Fibroblast of gingiva (primary cell): ENCODE measurements at places on chromosomes 12 and 14.

DNA sequence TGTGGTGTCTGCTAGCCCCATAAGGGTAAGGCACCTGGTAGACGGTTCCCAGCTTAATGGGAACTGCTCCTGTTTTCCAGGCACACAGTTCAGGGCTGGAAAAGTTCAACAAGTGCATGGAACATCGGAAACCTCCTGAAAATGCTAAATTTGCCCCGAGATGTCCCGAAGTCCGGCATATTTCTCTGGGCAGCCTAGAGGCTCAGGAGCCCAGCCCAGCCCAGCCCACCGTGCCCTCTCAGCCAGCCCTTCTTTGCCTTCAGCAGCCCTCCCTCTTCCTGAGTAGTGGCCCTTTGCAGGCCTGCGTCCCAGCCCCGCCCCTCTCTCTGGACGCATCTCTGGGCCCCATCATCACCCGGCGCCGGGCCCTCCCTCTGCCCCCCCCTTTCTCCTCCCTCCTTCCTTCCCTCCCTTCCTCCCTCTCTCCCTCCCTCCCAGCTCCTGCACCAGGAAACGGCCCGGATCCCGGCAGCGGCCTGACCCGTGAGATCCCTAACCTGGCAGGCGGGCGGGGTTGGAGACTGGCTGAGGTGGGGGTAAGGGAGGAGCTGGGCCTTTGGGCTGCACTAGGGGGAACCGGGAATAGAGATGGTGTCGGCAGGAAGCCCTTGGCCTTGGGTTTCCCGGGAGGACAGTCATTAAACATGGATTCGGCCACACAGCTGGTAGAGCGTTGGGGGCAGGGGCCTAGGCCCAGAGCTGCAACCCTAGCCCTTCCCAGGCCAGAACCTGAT is at the start of gene BCL2L2:
Gene BCL2L2, plus strand, starts transcription at position 422 of the 734 bp plus-strand sequence. CDS start 935 bp downstream, outside the sequence.
- DNase-seq: peak; percentile 90

- DNase-seq: no peak
Measured at GRCh38 chr14:104138098-104138717, at the start of gene KIF26A. KIF26A (plus strand) TSS chr14:104138587; CDS start chr14:104138723, 136 bp downstream.

DNA sequence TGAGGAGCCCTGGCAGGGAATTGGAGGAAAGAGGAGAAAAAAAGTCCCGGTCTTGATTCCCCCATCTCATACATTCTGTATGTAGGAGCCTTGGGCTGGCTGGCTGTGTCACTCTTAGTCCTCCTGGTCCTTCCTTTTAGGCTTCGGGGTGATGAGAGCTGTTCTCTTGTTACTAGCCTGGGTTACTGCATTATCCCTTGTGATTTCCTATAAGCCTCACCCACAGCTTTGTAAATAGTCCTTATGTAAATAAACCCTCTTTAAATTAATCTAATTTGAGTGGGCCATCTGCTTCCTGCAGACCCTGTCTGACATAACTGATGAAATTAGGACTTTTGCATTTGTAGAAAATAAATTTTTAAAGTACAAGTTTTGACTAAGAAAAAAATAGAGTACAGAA is 19.2 kb downstream of the DNM1L start:
- no peak for DNase-seq

- DNase-seq: peak; percentile 35
Measured at GRCh38 chr12:65911321-65911720, 87.0 kb downstream of the HMGA2 start.

DNA sequence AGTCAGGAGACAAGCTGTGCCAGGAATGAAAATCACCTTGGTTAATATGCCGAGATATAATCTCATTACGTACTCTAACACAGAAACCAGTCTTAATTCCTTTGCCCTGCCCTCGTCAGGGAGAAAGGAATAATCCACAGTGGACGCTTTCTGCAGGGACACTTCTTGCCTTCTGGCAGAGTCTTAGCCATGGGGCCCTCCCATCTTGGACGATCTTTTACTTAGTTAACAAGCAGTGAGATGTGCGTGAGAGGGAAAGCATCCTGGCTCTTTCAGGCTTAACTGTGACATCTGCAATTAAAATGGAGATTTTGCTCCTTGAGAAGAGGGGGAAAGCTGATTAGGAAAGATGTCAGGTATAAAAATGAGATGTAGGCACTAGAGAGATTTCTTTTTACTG is 246.4 kb downstream of the TMEM132C start:
- DNase-seq: no peak

DNA sequence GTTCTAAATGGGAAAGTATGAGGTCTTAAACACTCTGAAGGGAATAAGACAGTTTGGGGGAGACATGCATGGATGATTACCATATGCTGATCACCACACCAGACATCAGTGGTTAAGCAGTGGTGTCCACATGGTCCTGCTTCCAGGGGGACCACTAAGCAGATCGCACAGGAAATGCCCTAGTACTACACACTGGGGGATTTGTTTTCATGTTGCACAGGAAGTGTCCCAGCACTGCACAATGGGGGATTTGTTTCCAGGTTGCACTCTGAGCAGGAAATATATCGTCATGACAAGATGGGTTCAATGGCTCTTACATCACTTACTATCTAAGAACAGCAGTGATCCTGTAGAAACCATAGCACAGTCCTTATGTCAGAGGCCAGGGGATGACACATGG is 245.5 kb downstream of the BCL11B start:
- no peak for DNase-seq

GRCh38 chr12:75933101-75933500 is 98.5 kb downstream of the PHLDA1 start:
- DNase-seq: peak; percentile 91

GRCh38 chr14:84532016-84532415 is 997.9 kb upstream of the FLRT2 start:
- no peak for DNase-seq

GRCh38 chr14:68394764-68395143 is 398.1 kb downstream of the ZFP36L1 start:
- DNase-seq: no peak

DNA sequence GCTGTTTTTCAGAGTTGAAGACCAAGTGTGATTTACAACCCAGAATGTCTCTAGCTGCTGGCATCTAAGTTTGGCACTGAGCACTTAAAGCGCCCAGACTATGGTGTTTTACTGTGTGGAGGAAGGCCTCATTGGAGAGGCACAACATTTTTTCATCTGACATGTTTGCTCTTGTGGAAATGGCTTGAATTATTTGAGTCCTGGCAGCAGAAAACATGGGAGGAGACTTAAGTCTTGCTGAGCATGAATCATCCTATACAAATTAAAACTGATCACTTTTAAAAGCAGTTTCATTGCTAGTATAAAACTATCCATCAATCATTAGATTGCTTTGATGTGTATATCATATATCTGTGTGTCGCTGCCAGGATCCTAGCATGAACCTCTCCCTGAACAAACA is 85.9 kb upstream of the REP15 start:
- DNase-seq: peak; percentile 56

DNA sequence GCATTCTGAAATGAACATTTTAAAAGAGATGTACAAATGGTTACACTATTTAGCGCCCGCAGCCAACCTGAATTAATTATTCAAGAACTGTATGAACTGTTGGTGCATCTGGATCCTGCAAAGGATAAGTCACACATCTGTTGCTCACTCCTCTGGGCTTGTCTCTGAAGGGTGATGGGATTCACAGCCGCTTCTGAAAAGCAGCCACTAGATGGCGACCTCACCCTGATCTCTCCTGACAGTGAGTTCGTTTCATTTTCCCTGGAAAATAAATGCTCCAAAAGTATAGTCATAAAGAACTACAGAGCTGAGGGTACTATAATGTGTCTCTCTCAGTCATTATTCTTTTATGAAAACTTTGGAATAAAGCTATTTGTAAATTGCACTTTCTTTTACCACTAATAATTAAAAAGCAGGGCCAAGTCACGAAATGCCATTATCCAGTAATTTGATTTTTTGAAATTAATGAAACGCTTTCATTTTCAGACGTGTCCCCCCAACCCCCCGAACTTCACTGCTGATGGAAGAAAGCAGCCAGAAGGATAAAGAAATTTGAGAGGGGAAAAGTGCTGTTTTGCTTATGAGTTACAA is 789.6 kb downstream of the NRXN3 start:
- DNase-seq: peak; percentile 66

GRCh38 chr12:65539023-65539422 is 260.5 kb downstream of the MSRB3 start:
- DNase-seq: no peak

DNA sequence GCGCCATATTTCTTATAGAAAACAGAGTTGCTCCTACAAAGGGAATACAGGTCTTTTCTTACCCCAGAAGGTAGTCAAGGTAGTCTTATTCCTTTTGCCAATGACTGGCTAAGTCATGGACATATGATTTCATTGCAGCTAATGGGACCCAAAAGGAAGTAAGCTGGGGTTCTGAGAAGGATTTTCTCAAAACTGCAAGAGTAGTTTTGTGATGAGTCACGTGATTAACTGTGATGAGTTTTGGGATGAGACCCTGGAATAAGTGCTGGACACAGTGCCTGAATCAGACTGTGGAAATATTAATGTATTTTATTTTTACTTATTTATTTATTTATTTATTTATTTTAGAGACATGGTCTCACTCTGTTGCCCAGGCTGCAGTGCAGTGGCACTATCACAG is 13.4 kb upstream of the NIN start:
- no peak for DNase-seq

GRCh38 chr12:56029666-56030293 is 8.9 kb downstream of the IKZF4 start:
- peak; percentile 43 for DNase-seq

DNA sequence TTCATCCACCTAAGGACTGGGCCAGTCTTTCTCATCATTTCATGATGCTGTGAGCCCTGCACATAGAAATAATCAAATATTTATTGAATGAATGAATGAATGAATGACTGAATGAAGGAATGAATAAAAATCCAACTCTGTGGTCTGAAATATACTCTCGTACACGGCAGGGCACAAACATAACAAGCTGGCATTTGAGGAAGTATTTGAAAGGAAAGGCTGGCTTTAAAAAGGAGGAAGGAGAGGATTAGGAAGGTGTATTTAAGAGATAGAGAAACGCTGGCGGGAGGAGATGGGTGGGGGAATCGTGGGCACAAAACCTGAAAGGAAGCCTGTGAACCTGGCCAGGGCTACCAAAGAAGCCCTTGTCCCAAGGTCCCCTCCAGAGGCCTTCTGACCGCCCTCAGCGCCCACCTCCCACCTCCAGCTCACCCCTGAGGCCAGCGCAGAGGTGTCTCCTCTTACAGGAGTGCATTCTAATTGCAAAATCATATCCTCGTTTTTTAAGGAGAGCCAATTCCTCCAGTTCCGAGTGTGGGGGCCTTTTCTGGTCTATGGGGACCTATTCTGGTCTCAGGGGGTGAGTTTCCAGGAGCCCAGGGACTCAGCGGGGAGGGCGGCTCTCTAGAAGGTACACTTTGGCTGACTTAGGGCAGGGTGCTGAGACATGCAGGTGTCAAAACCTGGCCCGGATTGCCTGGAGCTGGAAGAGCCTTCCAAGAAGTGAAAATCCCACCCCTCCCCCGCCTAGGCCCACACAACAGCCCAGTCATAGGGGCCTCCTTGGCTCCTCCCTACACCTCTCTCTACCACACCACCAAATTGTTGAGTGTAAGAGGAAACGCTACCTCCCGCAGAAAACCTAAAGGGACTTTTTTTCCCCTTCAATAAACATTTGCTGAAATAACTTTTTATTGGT is 8.7 kb upstream of the JDP2 start:
- DNase-seq: no peak

DNA sequence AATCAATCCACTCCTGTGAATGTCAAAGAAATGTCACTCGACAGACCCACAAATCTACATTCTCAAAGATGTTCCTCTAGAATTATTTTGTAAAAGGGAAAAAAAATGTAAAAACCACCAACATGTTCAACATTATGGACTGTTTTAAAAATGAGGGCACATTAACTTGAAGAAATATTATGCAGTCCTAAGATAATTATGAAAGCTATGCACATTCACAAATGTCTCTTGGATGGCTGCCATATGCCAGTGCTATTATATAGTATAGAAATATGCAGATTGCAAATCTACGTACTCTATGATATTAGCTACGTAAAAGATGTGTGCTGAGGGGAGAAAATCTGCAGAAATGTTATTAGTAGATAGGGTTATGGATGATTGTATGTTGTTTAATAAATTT is 334.2 kb downstream of the BMP4 start:
- no peak for DNase-seq

DNA sequence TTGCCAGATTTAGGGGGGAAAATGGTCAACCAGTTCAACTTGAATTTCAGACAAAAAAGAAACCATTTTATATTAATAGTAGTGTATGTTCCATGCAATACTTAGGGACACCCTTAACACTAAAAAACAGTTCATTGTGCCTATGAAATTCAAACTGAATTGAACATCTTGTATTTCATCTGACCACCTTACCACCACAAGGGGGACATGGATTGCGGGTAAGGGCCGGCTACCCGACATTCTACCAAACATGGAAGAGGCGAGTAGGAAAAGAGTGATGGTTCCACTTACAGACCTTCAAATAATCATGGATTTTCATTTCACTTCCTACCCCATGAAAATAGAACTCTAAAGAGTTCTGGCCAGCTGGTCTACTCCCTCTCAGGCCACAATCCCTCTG is 10.3 kb upstream of the STK38L start:
- no peak for DNase-seq

GRCh38 chr12:87283111-87283510 is 746.1 kb downstream of the C12orf50 start:
- DNase-seq: no peak

DNA sequence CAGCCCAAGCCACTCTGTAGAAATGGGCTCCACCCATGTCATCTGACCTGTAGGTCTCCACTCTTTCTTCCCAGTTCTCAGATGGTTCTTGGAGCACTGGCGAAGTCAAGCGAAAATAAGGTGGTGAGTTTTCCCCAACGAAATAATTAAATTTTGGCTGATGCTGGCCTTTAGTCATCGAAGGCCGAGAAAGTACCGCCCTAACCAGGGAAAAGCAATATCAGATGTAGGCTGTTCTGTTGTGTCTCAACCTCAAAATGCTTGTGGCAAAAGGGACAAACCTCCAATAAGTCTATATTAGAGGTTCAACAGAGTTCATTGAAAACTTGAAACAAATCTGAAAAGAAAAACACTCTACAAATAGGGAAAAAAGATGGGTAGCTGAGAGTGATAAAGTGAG is 48.6 kb upstream of the BCAT1 start:
- DNase-seq: no peak

- DNase-seq: peak; percentile 71
Measured at GRCh38 chr12:56593909-56594621, 36.1 kb downstream of the BAZ2A start.

DNA sequence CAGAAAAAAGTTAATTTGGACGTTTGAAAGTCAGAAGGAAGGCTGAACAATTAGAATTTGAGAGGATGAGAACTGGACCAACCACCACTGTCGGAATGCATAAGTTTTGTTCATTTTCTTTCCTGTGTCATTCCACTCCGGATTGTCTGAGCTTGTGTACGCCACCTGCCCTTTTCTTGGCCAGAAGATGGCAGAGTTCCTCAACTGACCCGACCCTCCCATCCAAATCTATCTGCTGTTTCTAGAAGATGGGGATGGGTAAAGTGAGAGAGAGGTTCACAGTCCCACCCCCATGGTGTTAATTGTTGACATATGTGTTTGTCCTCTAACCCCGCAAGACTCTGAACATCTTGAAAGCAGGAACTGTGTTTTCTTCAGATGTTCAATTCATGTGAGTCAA is 388.0 kb downstream of the VRK1 start:
- DNase-seq: no peak

- DNase-seq: no peak
Measured at GRCh38 chr14:67680941-67681340, 6.5 kb upstream of the VTI1B start.
